ENCODE measurements at places on chromosomes 11 and 22.

- no peak for ATAC-seq
Observed at GRCh38 chr22:33940741-33941140, 20.5 kb upstream of the LARGE1 start.

DNA sequence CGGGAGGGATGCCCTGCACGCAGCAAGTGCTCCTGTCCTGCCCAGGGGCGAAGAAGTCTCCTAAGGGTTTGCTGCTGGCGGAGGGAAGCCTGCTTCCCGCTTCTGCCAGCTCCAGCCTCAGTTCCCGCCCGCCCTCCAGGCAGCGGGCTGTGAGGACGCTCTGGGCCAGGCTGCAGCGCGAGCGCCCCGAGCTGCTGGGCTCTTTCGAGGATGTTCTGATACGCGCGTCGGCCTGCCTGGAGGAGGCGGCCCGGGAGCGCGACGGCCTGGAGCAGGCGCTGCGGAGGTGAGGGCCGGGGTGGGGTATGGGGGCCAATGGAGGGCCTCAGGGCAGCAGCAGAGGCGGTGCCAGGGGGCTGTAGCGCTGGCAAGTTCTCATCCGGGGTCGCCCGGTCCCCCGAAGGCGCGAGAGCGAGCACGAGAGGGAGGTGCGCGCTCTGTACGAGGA lies 2.2 kb downstream of the CRACR2B start:
- no peak for ATAC-seq

- no peak for ATAC-seq
Observed at GRCh38 chr11:95585752-95586077, 203.9 kb downstream of the FAM76B start.

GRCh38 chr22:35430897-35431322 lies 31.0 kb downstream of the MCM5 start:
- ATAC-seq, result peak; percentile 98

- ATAC-seq, result no peak
Observed at GRCh38 chr22:17350292-17350691, 19.0 kb upstream of the CECR2 start.

DNA sequence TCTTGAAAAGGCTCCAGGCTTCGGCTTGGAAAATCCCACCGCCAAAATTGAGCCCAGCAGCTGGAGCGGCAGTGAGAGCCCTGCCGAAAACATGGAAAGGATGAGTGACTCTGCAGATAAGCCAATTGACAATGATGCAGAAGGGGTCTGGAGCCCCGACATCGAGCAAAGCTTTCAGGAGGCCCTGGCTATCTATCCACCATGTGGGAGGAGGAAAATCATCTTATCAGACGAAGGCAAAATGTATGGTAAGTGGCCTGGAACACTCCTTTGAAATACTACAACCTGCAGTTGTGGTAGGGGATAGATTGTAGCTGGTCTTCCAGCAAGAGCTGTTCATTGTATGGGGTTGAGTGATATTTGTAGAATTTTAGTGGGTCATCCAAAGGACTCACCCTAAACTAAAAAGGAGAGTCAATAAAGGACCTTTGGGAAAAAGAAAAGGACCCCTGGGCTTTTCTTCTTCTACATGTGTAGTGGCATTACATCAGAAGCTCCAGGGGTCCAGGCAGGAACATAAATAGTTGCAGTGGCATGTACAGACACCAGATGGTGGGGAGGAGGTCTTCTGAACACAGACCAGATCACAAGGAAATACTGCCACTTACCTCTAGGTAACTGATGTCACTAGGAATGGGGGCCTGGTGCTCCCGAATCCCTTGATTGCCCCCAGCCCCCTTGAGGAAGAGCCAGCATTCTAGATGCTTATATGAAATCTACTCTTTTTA lies 90.1 kb downstream of the TEAD1 start:
- ATAC-seq, result no peak

DNA sequence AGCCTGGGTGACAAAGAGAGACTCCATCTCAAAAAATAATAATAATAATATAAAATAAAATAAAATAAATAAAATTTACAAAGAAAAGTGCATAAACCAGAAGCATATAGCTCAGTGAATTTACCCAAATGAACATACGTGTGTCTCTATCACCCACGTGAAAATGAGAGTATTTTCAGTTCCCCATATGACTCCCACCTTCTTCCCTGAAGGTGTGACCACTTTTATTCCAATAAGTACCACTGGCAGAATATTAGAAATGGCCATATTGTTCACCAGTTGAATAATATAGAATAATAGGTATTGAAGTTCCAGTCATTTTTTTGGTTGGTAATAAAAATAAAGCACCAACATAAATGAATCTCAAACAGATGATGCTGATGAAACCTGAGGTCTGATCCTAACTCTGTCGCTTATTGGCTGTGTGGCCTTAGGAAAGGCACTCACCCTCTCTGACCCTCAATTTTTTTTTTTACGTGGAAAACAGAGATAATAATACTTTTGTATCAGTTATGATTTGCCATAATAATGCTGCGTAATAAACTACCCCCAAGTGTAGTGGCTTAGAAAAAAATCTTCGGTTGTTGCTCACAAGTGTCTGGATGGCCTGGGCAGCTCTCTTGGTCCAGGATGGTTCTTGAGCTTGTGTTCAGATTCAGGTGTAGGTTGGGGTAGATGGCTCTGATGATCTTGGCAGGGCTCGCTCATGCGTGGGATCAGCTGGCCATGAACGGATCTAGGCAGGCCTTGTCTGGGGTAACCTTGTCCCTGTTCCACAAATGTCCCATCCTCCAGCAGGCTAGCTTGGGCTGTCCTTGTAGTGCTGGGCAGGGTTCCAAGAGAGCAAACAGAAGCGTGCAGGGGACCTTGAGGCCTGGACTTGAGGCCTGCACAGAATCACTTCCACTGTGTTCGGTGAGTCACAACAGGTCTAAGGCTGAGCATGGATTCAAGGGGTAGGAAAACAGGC lies 88.1 kb downstream of the MYO18B start:
- no peak for ATAC-seq

DNA sequence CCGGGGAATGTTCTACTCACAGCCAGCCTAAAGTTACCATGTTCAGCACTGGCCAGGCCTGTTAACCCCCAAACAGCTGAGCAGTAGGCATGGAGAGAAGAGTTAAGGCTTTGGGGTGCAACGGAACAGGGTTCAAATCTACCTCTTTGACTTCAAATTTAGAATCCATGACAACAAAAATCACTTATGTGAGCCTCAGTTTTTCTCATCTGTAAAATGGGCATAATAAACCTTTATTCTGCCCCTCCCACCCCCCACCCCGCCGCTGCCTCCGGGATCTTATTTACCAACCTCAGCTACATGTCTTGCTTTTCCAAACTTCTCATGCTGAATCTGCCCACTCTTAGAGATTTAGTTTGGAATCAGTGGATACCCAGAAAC lies 112.8 kb upstream of the CRYBB3 start:
- no peak for ATAC-seq

DNA sequence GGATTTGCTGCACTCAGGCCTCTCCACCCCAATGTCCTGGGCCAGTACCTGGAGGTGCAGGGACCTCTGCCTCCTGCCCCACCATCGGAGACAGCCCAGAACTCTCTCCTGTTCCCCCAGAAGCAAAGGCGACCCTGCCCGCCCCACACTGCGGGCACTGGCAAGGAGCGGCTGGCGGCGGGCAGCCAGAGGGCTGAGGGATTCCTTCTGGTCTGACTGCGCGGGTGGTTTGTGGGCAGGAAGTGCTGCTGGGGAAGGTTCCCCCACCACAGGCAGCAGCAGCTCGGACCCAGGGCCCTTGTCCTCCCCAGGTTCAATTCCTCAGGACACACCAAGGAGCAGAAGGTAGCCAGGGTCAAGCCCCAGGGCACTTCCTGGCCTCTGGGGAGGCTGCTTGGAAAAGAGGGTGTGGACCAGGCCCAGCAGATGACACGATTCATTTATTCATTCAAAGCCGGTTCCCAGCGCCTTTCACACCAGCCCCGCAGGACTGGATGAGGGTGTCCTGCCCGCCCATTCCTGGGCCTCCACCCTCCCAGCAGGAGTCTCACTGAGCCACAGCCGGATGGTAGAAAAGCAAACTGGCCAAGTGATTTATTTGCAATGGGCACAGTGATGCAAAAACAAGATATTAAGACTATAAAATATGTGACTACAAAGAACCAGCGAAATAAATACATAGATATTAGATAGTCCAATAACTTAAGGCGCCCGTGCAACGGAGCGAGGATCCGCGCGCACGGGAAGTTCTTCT lies 1.2 kb downstream of the PHLDA2 start:
- no peak for ATAC-seq

- ATAC-seq, result no peak
Observed at GRCh38 chr11:72958791-72959190, 144.6 kb downstream of the ATG16L2 start.

Data from gastroesophageal sphincter (tissue), 4 donors.